ENCODE measurements at places on chromosomes 1 and 21.

DNA sequence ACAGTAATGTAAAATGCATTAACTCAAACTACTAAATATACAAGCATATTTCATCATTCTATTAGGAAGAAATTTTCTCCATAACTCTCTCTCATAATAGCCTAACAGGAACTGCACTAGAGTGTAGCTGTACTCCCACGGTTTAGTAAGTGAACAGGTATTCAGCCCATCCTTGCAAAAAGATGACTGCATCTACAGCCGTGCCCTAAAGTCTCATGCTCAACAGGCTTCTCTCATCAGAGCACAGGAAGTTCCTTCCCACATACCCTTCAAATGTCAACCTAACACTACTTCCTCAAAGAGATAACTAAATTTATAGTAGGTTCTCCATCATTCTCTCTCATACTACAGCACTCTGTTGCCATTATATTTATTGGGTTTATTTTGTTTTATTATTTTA is 251.6 kb downstream of the AKT3 start:
- peak; percentile 56 for DNase-seq

DNA sequence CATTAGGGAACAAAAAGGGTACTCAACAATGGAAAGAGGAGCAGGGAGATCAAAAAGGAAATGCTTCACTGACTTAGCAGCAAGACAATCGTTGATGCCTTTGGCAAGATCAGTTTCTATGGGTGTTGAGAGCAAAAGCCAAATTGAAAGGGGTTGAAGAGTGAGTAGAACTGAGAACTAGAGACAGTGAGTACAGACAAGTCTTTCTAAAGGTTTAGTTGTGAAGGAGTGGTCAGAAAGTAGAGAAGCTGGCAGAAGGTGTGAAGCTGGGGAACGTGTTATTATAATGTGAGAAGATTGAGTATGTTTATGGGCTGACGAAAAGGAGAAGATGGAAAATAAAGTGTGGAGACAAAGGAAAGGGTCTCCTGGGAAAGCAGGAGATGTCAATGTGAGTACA is 221.2 kb upstream of the USP25 start:
- DNase-seq: no peak

- no peak for DNase-seq
These were observed 26.4 kb upstream of the DPH5 start for GRCh38 chr1:101051688-101052638.

- DNase-seq: no peak
These were observed 64.1 kb downstream of the NID1 start for GRCh38 chr1:236000781-236001180.

- DNase-seq: no peak
These were observed 4.1 kb downstream of the SEMA4A start for GRCh38 chr1:156157506-156157905.

- no peak for DNase-seq
These were observed 5.0 kb downstream of the MTR start for GRCh38 chr1:236800002-236800620.

DNA sequence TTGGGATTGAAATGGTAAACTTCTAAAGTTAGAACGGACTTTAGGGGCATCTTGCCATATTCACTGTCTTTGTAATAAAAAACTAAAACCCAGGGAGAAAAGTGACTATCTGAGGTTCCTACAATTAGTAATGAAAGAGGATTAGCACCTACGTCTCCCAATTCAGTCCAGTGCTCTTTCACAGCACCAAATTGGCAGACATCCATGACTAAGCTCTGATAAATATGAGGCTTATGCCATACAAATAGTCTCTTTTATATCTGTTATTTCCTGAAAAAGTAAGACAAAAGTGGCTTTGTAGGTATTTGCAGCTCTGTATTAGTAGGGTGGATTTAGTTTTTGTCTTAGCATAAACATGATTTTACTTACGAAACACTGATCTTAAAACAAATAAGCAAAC is 315.0 kb upstream of the NRIP1 start:
- no peak for DNase-seq

DNA sequence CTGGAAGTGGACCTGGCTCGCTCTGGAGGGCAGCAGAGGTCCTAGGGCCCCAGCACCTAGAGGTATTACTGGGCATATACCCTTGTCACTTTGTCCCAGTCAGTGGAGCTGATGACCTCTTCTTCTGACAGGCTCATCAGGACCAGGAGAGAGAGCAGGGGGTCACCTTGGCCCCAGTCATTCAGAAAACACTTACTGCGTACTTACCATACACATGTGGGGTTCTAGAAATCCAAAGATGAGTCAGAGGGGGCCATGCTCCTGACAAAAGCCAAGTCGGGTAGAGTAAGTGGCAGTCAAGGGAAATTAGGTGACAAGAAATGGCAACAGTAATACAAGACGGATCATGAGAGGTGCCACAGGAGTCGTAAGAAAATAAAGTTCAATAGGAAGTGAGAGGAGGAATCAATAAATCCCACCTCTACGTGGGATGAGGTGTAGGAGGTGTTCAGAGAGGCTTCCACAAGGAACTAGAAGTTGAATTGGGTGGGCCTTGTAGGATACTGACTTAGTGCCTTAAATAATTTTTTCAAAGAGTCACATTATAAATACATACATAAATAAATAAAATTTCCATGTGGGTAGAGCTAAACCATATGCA is 6.8 kb downstream of the KCNC4 start:
- no peak for DNase-seq

DNA sequence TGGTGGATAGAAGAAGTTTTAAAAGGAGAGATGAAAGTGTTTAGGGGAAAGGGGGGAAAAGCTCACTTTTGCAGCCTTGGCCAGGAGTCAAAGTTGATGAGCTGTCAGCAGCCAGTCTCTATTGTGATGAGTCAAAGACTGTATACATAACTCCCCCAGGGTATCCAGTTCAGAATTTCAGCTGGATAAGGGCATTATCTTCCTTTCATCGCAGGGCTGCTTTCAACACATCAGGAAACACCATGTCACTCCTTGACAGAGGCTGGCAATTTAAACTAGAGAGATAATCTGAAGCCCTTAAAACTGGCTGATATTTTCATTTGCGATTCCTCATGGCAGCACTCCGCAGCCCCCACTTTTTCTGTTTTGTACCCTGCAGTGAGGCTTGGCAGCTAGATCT is 328.5 kb downstream of the TBX15 start:
- DNase-seq: no peak

GRCh38 chr1:44718091-44718490 is 12.9 kb downstream of the RNU5D-1 start:
- DNase-seq: no peak

- DNase-seq: no peak
These were observed 205.6 kb downstream of the ATG4C start for GRCh38 chr1:62989497-62989896.

DNA sequence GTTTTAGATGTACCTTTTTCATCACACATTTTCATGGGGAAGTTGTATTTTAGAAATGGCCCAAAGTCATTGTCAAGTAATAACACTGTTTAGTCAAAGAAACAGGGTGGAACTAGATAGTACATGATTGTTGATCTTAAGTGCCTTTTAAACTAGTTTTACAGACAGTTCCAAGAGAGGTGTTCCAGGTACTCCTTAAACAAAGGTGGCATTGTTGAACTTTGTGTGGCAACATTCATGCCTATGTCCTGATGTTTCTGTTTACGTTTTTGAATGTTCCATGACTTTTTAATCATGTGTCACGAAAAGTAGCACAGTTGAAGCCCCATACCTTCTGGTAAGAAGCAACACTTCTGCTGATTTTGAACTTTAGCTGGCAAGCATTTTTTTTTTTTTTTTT is 9.1 kb upstream of the SH3D21 start:
- DNase-seq: no peak

DNA sequence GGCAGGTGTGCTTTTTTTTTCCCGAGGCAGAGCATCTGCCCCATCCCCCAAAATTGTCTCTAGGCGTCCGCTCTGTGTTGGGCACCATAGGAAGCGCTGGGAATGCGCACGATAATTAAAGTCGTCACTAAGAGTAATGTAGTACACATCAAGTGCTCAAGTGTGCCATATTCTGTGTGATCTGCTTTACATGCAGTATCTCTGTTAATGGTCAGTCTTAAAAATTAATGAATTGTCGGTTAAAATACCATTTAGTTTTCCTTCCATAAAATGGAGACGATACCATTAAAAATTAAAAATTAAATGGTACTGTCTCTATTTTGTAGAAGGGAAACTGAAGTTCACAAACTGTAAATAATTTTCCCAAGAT is 544 bp upstream of the CCT8 start:
- no peak for DNase-seq

DNA sequence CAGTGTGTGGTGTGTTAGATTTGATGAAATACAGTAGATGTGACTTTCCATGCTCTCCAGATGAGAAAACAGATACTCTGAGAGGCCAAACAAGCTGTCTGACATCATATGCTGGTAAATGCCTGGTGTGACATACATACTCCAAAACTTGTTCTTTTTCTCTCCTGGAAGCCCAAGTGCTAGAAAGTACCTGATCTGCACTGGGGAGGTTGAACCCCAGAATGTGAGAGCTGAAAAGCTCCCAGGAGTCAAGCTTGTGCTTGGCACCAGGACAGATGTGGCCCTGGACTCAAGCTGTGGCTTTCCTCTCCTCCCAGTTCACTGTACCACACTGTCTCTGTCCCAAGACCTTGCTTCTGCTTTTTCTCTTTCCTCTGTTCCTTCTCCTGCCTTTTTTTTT is 389.0 kb upstream of the USP24 start:
- no peak for DNase-seq

DNA sequence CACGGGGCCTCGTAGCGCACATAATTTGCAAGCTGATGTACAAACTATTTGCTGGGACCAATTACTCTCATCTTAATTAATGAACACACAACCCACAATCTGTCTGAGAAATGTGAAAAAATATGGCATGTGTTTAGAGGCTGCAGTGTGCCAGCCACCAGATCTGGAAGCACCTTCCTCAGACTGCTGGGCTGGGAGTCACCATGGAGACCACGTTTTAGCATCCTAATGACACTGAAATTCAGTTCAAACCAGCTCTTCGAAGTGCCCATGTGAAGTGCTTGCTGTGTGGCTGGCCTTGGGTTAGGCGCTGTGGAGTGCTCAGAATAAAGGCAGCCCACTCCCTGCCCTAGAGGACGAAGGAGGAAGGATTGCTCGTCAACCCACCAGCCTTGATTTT is 482.4 kb downstream of the OMA1 start:
- no peak for DNase-seq

GRCh38 chr21:42236014-42236413 is 17.1 kb downstream of the ABCG1 start:
- DNase-seq: no peak

- no peak for DNase-seq
These were observed 54.3 kb downstream of the GRIK1 start for GRCh38 chr21:29885491-29885890.

DNA sequence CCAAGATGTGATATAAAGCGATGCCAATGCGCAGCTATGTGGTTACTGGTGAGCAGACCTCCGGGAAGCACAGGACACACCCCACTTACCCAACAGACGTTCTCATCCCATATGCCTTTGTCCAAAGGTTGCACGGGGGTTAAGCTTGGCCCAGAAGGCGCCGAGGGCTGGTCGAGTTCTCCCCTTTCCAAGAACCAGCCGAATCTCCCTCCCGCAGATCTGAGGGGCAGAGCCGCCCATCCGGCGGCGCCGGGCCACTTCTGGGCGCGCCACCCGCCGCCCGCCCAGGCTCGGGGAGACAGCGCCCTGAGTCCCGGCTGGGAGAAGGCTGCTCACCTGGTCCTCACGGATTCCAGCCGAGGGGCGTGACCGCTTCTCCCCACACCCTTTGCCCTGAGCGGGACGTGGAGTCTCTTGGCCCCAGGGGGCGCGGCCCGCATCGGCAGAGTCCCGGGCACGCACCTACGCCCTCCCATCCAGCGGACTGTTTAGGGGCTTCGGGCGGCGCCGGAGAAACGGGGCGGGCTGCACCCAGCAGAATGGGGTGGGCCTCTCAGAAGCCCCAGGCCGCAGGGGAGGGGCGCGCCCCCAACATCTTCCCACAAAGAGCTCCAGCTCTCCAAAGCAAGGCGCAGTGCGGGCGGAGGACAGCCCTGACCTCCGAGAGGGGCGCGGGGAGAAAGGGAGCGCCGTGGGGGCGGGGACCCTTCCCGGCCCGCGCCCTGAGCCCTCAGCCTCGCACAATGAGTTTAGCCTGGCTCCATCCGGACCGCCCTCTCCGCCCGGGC is 615 bp downstream of the GPR161 start:
- peak; percentile 31 for DNase-seq

DNA sequence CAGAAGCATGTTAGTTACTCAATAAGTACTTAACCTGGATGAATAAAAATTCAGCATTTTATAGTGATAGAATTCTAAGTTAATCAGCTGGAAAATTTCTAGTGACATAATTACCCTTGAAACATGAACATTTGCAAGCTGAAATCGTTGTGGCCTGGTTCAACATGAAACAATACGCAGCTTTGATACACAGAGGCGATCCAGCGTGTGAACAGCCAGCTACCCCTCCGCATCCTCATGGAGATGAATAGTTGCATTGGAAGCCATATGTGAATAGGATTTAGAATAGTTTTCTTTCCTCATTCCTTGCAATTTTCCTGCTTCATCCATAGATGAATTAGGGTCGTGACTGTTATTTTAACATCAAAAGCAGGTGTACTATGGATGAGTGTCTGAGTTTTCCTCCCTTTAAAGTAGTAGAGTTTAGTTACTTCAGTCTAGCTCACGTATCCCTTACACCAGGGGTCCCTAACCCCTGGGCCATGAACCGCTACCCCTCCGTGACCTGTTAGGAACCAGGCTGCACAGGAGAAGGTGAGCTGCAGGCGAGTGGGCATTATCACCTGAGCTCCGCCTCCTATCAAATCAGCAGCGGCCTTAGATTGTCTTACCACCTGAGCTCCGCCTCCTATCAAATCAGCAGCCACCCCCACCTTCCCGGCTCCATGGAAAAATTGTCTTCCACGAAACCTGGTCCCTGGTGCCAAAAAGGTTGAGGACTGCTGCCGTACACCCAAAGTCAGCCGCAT is 6.2 kb upstream of the TARBP1 start:
- no peak for DNase-seq

DNA sequence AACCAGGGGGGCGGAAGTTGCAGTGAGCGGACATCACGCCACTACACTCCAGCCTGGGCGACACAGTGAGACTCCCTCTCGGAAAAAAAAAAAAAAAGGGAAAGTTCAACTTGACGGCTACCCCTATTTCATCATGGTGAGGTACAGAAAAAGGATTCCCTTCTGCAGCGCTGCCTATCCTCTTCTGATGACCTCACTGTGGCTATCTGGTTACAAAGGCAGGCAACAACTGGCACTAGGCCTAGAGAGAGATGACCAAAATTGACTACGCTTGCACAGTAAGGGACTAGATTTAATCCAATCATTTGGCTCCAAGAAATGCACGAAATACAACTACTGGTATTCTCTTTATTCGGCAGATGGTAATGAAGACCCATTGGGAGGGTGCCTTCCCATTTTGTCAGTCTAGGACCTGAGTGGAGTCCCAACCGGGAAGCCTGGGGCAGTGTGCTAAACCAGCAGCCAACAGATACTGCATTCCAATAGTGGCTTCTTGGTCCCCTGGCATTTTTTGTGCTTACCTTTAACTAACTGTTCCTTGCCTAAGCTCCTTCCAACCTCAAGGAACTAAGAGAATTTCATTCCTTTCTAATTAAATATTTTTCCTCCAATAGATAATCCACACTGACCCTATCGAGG is 36.6 kb downstream of the ITPKB start:
- DNase-seq: no peak
